ENCODE measurements at places on chromosomes 7 and 10. TPM values are rescaled to one million over a fixed set of nuclear protein-coding genes. Genes with fewer than 3 reads are reported as not detected.

ELAPOR2 gene
- 2.8 TPM for total RNA-seq

ITIH5 gene
- not detected for total RNA-seq

MINDY4 gene
- 1.3 TPM for total RNA-seq

CPED1 gene
- not detected for total RNA-seq

DNA sequence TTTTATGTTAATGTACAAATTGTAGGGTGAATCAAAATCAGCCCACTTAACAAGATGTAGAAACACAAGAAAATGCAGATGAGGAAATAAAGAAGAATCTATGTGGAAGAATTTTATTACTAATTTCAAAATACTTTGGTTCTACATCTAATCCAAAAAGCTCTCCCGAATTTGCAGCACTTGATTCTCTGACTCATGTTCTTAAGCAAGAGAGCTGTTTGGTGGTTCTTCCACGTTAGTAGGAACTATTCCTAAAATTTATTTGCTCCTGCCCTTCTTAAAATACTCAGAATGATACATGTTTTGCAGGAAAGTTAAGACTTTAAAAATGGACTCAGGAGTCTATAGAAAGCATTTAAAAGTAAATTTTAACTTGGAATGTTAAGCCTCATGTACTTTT is 91.8 kb downstream of the ZMYND11 start:
- H3K36me3 ChIP-seq: no peaks in the 10 kb centered on the region
- no peaks in the 10 kb centered on the region for H3K27me3 ChIP-seq
- H3K27ac ChIP-seq: no peak overlapping the region
- peaks cover 13% of the 10 kb centered on the region for H3K4me1 ChIP-seq
- H3K4me3 ChIP-seq: no peak overlapping the region

DNA sequence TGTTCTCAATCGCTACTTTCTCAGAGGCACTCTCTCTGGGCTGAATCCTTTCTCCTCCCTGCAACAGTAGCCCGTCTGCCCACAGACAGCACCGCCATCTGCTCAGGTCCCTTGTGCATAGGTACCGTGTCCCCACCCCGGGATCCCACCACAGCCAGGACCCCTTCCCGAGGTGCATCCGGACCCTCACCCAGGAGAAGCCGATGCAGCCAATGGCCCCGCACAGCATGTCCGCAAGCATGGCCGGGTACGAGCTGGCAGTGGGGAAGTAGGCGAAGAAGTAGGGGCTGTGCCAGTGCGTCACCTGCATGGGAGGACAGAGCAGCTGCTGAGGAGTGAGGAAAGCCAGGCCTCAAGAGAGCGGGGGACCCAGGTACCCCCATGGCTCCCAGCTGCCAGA is 25.5 kb downstream of the DDC start:
- H3K4me3 ChIP-seq: no peak overlapping the region
- no peak overlapping the region for H3K27ac ChIP-seq
- DNase-seq: no peak
- H3K36me3 ChIP-seq: no peaks in the 10 kb centered on the region
- peaks cover 1% of the 10 kb centered on the region for H3K27me3 ChIP-seq
- no peaks in the 10 kb centered on the region for H3K4me1 ChIP-seq

DNA sequence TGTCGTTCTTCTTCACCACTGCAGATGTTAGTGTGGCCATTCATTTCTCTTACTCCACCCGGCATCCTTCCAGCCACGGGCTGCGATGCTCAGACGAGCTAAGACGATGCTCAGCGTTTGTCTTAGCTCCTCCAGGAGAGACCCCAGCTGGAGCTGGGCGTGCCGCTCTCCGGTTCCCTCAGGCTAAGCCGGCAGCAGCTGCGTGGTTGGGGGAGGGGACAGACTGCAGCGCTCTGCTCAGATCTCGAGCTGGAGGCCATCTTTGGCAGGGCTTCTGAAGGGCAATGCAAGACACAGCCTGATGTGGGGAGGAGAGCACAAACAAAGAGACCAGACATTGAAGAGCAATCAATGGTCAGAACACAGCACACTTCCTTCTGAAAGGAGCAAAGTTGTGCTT is 4.8 kb downstream of the INA start:
- H3K36me3 ChIP-seq: no peaks in the 10 kb centered on the region
- H3K4me1 ChIP-seq: peaks cover 3% of the 10 kb centered on the region
- peaks cover 57% of the 10 kb centered on the region for H3K27me3 ChIP-seq
- H3K27ac ChIP-seq: no peak overlapping the region

GRCh38 chr7:158595068-158595467 is 7.4 kb upstream of the PTPRN2 start:
- H3K4me1 ChIP-seq: no peaks in the 10 kb centered on the region
- no peaks in the 10 kb centered on the region for H3K36me3 ChIP-seq
- peaks cover 2% of the 10 kb centered on the region for H3K27me3 ChIP-seq

DNA sequence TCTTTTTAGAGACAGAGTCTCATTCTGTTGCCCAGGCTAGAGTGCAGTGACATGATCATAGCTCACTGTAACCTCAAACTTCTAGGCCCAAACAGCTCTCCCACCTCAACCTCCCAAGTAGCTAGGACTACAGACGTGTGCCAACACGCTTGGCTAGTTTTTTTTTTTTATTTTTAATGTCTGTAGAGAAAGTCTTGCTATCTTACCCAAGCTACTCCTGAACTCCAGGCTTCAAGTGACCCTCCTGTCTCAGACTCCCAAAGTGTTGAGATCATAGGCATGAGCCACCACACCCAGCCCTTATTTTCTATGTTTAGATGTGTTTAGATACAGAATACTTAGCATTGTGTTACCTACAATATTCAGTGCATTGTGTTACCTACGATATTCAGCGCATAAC is 46.4 kb downstream of the KMT2E start:
- DNase-seq: no peak
- no peak overlapping the region for H3K4me3 ChIP-seq
- H3K27me3 ChIP-seq: no peaks in the 10 kb centered on the region
- H3K36me3 ChIP-seq: peaks cover 56% of the 10 kb centered on the region

DNA sequence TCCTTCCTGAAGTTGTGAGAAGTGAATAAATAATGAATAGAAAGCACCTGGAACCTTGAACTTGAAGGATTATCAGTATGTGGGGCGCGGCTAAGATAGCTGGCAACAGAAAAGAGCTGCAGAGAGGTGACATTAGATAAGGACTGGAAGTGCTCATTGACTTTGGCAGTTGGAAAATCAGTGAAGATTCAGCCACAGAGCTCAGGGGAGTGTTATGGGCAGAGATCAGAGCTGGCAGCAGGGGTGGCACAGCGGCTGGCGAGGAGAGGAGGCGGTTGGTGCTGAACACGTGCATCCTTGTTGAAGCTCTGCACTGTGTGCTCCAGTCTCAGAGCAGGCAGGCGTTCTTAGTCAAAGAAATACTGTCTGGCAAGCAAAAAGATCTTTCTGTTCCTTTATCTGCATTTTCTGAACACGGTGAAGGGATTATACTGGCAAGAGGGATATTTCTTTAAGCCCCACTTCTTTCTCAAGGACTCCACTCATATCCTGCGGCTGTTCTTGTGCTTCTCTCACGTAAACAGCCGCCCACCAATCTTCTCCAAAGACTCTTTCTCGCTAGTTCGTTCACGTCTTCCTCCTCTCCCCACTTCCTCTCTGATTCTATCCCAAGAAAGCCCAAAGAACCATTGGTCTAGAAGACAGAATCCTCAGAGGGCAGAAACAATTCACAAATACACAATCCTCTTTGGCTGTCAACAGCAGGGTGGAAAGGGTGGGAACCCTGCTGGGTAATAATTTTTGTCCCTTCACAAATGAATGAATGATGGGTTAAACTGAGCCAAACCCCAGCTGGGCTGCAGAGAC is 38.6 kb upstream of the ADD3 start:
- no peak overlapping the region for H3K27ac ChIP-seq
- no peak overlapping the region for H3K4me3 ChIP-seq
- DNase-seq: no peak
- H3K36me3 ChIP-seq: no peaks in the 10 kb centered on the region

GRCh38 chr7:22442187-22442881 is 57.7 kb downstream of the STEAP1B start:
- no peaks in the 10 kb centered on the region for H3K36me3 ChIP-seq
- DNase-seq: no peak
- no peak overlapping the region for H3K4me3 ChIP-seq
- peaks cover 13% of the 10 kb centered on the region for H3K4me1 ChIP-seq
- H3K27ac ChIP-seq: no peak overlapping the region
- H3K27me3 ChIP-seq: peaks cover 3% of the 10 kb centered on the region

GRCh38 chr10:102299873-102300272 is 54.5 kb downstream of the GBF1 start:
- peak overlapping the region; percentile 83 for H3K27ac ChIP-seq
- no peaks in the 10 kb centered on the region for H3K27me3 ChIP-seq
- H3K4me1 ChIP-seq: peaks cover 26% of the 10 kb centered on the region
- H3K36me3 ChIP-seq: peaks cover 10% of the 10 kb centered on the region
- DNase-seq: no peak

GRCh38 chr7:44958645-44959344 is 20.0 kb downstream of the MYO1G start:
- H3K36me3 ChIP-seq: peaks cover 14% of the 10 kb centered on the region
- no peak overlapping the region for H3K4me3 ChIP-seq

GRCh38 chr10:110779489-110779888 is 92.2 kb upstream of the PDCD4 start:
- no peaks in the 10 kb centered on the region for H3K27me3 ChIP-seq
- H3K4me1 ChIP-seq: peaks cover 77% of the 10 kb centered on the region
- H3K4me3 ChIP-seq: no peak overlapping the region
- H3K27ac ChIP-seq: peak overlapping the region; percentile 67
- peak; percentile 73 for DNase-seq
